ENCODE measurements at places on chromosomes 6 and 20.

DNA sequence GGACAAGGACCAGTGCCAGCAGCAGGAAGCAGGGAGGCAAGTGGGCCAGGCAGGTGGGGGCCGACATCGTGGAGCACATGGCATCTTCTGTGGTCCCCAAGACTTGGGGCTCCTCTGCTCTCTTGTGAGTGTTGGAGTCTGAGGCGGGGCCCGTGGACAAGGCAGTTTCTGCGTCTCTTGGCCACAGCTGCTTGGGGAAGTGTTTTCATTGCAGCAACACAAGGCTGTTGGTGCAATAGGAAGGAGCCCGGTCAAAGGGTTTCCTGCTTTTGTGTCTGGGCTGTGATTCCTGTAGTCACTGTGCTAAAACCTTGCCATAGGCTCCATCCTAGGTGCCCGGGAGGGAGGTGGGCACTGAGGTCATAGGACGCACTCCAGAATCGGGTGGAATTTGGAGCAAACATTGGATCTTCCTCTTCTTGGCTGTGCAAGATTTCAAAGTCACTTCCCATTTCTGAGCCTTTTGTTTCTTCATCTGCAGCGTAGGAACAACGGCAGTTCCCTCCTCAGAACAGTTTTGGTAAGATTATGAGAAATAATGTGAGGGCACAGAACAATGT is at the start of gene SIRPB2:
SIRPB2 (minus strand) TSS at position 140 of the 560 bp plus-strand sequence; CDS start at position 79, 61 bp downstream.
- no peak for DNase-seq

GRCh38 chr6:14676064-14676463 is 558.5 kb downstream of the CD83 start:
- DNase-seq = peak; percentile 58

GRCh38 chr20:41308290-41308711 is 9.2 kb downstream of the ZHX3 start:
- peak; percentile 75 for DNase-seq

GRCh38 chr20:868279-868678 is 34.8 kb downstream of the FAM110A start:
- no peak for DNase-seq

DNA sequence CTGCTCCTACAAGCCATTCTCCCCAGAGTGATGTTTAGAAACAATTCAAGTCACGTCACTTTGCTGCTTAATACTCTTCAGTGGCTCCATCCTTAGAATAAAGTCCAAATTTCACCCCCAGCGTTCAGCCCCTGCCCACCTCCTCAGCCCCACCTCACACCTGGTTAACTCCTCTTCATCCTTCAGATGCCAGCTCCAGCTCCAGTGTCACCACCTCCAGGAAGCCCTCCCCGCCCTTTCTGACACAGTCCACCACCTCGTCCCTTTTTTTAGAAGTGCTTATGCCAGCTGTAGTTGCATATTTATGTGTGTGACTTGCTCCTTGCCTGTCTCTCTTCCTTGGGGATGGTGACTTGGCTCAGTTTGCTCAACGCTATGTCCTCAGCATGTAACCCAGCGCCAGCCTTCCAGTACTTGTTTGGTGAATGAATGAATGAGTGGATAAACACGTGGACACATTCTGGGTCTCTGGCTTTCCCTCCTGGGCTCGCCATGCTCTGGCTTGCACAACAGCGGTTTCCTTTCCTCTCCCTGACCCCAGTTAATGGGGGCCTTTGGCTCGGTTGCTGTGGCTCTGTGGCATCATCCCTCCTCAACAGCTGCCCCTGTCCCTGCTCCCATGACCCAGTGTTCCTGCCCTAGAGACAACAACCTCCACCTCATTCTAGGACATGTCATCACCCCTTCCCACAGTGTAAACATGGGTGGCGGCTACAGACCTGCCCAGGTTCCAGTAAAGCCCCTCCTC is 3.7 kb upstream of the IP6K3 start:
- no peak for DNase-seq

DNA sequence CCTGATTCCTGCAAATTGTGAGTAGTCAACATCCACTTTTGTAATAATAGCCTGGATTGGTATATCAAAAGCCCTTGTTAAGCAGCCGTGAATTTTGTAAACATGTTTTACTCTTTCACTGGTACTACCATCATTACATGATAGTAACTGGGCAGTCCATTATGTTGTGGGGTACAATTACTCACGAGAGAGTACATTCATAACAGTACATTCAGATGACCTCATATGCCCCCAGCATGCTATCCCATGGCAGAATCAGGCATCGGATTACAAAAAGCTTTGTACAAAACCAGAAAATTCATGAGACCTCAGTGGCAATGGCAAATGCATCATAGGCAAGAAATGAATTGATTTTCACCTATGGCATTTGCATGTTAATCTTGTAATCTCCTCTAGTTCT is 166.2 kb downstream of the EPM2A start:
- DNase-seq = peak; percentile 2

DNA sequence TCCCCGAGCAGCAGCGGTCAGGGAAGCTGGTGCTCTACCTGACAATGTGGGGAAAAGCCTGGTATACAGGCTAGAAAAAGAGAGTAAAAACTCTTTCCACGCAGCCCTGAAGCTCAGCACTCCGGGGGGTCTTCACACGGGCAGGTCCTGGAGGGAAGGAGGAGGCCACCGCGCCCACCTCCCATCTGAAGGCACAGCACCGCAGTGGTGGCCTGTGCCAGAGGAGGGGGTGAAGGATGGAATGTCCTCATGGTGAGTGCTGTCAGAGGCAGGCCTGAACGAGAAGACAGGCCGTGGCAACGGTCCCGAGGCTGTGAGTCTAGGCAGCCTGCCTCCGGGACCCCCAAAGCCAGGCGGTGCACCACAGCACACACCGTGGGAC is 5.8 kb downstream of the SLC2A4RG start:
- no peak for DNase-seq

Measured in fibroblast of skin of right biceps (primary cell).